GM04504 (cell line): ENCODE measurements at places on chromosomes 5 and 9.

- no peak for DNase-seq
These were observed 13.6 kb downstream of the CPEB4 start for GRCh38 chr5:173901705-173902104.

GRCh38 chr5:118918232-118918631 is 70.1 kb downstream of the DTWD2 start:
- no peak for DNase-seq

DNA sequence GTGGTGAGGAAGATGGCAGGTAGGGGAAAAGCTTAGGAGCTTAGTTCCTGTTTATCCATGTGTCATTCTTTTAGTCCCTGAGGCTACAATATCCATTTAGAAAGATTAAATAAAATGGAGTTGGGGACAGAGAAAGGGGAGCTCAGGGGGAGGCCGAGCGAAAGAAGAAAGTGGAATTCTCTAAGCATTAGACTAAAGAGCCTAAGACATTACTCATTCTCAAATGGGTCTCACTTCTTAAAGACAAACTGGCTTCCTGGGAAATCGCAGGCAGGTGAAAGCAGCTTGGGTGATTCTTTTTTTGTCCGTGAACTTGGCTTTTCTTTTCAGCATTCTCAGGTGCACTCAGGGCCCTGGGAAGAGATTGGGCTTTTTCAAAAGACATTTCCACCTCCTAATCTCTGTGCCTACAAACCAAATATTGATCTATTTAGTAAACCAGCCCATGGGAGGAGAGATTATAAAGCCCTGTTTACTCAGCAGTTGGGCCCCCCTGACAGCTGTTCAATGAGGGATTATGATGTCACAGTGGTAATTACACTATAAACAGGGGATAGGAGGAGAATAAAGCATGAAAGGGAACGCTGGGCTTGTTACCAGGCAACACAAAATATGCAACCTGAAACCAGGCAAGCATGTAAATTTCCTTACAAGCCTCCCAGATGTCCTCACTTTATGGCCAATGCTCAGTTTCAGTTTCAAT is 584.0 kb downstream of the ACTL7B start:
- peak; percentile 80 for DNase-seq

- no peak for DNase-seq
These were observed 104.3 kb downstream of the PIK3R1 start for GRCh38 chr5:68319706-68320412.

- DNase-seq = no peak
These were observed 44.7 kb downstream of the RGS3 start for GRCh38 chr9:113508111-113508749.

- no peak for DNase-seq
These were observed 4.4 kb upstream of the ZDHHC12 start for GRCh38 chr9:128728298-128728697.

- DNase-seq = no peak
These were observed 57.4 kb downstream of the AOPEP start for GRCh38 chr9:94783928-94784327.

- DNase-seq = no peak
These were observed 493.5 kb downstream of the SEMA5A start for GRCh38 chr5:9052421-9052820.

DNA sequence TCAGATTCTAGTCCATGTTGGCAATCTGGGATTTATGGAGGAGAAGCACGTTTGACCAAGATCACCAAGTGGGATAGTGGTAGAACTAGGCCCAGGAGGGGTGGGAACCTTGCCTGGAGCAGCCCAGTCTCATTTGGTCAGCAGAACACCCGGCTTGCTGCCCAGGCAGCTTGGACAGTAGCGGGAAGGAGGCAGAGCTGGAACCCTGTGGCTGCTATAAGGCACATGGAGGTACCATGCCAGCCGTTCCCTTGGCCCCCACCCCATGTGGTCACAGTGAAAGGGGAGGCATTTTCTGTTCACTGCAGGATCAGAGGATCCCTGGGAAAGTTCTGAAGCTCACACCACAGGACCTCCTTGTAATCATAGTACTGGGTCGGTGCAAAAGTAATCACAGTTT is 75.4 kb upstream of the ORM1 start:
- no peak for DNase-seq

DNA sequence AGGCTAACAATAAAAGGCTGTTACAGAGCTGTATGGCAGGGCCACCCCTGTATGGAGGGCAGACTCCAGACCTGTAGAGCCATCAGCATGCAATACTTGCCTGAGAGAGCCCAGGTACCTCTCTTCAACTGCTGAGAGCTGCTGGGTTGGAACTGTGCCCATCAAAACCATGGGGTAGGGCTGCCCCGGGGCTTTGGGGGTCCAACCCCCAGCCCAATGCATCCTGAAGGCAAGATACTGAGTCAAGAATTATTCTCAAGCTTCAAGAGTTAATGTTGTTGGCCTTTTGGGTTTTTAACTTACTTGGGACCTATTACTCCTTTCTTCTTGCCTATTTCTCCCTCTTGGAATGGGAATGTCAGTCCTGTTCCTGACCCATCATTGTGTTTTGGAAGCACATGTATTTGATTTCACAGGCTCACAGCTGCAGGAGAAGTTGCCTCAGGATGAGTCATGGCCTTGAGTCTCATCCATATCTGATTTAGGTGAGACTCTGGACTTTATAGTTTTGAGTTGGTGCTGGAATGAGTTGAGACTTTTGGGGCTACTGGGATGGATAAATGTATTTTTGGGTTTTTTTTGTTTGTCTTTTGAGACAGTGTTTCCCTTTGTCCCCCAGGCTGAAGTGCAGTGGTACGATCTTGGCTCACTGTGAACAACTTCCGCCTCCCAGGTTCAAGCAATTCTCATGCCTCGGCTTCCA is 21.0 kb upstream of the CDK7 start:
- DNase-seq = no peak

DNA sequence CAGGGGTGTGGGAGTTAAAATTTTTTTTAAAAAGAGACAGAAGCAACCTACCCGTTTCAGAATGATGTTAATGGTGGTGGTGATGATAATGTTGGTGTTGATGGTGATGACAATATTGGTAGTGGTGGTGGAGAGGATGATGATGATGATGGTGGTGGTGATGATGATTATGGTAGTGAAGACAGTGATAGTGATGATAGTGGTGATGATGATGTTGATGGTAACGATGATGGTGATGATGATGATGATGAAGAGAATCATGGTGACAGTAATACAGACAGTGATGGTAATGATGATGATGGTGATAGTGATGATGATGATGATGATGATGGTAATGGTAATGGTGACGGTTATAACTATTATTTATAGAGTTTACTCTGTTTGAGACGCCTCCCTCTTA is 117.6 kb downstream of the ICE1 start:
- DNase-seq = no peak
